ENCODE measurements at places on chromosomes 13 and 19. TPM values are rescaled to one million over a fixed set of nuclear protein-coding genes. Genes with fewer than 3 reads are reported as not detected.
A peak's percentile ranks its signal among the peaks of the same experiment; 100 is the strongest.

DNA sequence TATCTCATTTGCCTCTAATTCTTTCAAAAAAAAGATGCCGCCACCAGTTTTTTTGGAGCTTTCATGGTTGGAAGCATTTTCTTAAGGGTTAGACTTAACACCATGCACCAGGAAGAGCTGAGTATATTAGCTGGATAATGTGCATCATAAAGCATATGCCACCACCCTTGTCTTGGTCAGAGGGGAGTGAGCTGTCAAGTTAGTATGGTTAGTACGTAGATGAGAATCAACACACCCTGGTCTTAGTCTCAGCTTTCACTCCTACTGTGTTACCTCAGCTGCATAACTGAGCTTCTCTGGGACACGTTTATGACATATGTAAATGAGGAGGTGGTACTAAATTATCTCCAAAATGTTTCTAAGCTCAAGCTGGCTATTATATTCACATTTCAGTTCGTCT lies 415.6 kb downstream of the DCT start:
- DNase-seq = no peak

DNA sequence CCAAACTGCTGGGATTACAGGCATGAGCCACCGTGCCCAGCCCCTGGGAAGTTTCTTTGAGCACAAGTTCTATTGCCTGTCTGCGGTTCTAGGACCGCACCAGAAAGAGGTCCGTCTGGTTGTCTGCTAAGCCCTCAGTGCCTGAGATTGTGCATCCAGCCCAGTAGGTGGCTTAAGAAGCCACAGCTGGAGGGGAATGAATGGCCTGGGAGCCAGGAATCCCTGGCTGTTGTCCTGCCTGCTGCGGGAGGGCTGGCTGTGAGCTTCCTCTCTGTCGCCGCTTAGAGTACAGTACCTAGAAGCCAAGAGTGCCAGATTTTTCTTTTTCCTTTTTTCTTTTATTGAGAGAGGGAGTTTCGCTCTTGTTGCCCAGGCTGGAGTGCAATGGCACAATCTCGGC lies 4.2 kb upstream of the TYK2 start:
- DNase-seq = no peak

DNA sequence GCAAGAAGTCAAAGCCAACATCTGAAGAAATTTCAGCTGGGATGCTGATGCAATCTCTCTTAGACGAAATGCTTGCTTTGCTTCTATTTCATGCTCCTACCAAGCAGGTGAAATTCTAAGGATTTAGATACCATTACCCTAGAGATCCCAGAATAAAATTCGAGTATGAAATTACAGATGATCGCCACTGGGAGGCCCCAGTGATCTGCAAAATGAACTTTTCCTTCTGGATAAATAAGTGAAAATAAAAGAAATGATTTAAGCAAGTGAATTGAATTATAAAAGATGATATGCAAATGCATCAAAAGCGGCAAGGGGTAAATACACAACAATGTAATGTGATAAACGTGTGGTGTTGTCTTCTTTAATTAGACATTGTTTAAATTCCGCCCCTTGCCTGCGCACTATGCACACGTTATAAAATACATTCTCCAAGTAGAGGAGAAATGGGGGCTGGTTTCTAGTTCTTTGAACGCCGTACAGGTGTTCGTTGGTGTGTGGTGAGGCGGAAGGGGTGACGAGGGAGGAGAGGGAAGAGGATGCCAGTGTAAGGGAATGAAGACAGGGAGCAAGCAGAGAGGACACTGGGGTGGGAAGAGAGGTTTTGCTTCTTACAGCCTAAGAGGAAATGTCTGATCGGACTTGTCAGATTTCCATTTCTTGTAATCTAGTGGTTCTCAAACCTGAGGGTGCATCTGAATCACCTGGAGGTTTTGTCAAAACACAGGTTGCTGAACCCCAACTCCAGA lies 58.0 kb downstream of the ERCC5 start:
- DNase-seq = no peak

DNA sequence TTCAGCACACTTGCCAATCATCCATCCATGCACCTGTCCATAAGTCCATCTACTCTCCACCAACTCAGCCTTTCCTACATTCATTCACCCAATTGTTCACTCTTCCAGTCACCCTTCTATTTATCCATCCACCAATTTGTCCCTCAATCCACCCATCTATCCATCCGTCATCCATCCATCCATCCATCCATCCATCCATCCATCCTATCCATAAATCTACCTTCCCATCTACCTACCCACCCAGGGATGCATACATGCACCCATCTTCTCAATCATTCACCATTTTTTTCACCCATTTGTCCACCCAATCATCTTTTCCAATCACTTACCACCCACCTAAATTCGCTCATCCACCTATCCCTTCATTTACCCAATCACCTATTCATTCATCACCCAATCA lies 14.6 kb upstream of the CEACAM20 start:
- no peak for DNase-seq

GRCh38 chr19:54114340-54115108 lies 933 bp downstream of the TFPT start:
- DNase-seq = peak; percentile 30

Gene HIF3A
- total RNA-seq = 52.0 TPM

Gene SELENOV
- not detected for total RNA-seq

Gene NOTCH3
- 32.4 TPM for total RNA-seq
